Stimulated activated CD8-positive, alpha-beta memory T cell treated with anti-CD3 and anti-CD28 coated beads, Interleukin-15, amount 100 ng/mL, for 4 hours (primary cell): ENCODE measurements at places on chromosomes 4 and X.

DNA sequence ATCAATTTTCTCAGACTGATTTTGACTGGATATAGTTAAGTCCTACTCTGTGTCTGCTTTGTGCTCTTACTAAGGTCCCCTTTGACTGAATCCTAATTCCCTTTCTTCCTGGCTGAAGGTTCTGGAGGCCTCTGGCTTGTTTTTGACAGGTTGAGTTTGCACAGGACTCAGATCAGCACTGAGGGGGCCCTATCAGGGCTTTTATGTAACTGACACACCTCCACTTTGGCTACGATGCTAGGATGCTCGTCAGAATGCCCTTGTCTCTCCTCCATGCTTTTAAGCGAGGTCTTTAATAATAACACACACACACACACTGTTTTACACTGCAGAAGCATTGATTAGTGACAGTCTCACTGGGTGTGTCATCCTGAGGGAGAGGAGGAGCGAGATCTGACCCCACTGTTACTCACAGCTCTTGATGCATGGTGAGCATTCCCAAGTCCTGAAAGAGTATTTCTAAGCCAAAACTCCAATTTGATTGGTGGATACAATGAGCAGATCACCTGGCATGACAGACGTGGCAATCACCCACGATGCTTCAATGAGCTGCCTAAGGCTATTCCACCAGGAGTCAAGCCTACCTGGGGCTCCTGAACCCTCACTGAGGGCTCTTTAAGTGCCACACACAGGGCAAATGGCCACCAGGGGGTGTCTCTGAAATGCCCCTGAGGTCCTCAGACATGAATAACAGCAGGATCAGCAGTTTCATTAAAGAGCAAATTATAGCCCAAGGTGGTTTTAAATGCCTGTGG lies 130.4 kb upstream of the CPEB2 start:
- DNase-seq, result no peak

GRCh38 chr4:186743261-186743660 lies 19.6 kb upstream of the FAT1 start:
- no peak for DNase-seq

DNA sequence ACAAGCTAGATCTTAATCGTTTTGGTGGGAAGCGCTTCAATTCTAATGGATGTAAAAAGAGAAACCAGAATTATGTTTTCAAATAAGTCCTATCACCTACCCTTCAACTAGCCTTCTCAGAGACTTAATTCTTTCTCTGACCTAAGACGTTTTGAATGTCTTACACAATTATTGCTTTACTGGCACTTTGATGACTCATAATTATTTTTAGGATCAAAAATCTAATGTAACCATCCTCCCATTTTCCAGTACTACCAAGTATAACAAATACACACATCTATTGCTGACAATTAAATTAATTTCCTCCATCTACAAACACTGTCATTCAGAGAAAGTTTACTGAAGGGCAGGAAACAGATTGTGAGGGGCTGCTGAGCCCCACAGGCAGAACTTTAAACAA lies 108.6 kb downstream of the PPP3CA start:
- no peak for DNase-seq

DNA sequence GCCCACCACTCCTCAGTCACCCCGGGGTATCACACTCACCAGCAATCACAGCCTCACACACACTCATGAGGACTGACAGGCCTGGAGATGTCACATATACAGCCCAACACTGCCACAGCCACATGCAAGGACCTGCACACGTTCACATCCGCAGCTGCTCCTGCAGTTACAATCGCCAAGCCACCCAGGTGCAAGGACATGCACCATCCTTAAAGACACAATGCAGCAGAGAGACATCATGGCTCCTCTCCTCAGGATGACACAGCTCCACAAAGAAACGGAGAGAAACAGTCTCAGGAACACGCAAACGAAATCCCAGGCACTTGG lies 1.1 kb downstream of the PCSK1N start:
- no peak for DNase-seq

GRCh38 chr4:65834707-65835106 lies 164.4 kb upstream of the EPHA5 start:
- no peak for DNase-seq

DNA sequence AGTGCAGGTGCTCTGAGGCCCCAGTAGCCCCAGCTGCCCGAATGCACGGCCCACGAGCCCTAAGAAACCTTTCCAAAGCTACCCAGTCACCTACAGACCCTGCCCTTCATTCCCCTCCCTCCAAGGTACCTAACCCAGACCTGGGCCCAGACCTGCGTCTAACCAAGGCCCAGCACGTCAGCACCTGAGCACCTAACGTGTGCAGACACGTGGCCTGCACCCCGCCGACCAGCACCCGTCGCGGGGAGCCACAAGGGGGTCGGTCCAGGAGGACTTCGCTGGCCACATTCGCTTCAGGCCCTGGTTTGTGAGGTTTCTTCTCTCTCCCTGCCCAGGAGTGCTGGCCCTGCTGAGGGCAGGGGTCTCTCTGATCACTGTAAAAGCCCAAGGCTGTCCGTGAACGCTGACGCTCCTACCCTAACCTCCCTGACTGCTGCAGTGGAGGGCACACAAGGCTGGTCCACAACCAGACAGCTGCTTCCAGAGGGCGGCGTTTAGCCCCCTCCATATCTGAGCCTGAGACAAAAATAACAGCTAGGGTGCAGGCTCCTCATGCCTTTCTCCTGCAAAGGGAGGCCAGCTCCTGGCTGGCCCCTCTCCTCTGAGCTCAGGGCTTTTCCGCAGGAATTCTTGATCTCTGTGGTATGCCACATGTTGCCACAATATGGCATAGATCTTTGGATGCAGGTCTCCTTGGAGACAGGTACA lies 31.8 kb downstream of the WDR1 start:
- no peak for DNase-seq

DNA sequence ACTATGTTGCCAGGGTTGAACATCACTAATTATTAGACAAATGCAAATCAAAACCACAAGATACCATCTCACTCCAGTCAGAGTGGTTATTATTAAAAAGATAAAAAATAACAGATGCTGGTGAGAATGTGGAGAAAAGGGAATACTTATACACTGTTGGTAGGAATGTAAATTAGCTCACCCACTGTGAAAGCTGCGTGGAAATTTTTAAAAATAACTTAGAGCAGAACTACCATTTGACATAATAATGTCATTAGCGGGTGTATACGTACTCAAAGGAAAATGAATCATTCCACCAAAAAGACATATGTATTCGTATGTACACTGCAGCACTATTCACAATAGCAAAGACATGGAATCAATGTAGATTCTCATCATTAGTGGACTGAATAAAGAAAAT lies 48.6 kb upstream of the UGT2A1 start:
- no peak for DNase-seq

DNA sequence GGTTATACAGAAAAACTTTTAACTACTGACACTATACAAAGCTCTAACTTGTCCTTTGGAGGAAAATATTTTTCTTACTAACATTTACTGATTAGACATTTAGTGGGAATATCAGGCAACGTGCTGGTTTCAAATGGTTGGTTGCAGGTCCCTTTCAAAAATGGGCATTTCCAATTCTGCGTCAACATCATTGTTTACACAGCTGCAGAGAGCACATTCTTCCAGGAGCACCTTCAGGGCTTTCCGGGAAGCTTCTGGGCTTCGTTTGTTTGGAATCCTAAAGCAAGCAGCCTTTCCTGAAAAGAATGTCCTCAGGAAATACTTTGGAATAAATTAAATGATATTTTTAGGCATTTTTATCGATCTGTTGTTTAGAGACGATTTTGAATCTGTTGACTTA lies 289.7 kb downstream of the TRIML1 start:
- DNase-seq, result no peak

- DNase-seq, result no peak
These were observed at the start of gene ALPK1 for GRCh38 chr4:112296949-112297880. ALPK1 (plus strand) TSS chr4:112297369.

DNA sequence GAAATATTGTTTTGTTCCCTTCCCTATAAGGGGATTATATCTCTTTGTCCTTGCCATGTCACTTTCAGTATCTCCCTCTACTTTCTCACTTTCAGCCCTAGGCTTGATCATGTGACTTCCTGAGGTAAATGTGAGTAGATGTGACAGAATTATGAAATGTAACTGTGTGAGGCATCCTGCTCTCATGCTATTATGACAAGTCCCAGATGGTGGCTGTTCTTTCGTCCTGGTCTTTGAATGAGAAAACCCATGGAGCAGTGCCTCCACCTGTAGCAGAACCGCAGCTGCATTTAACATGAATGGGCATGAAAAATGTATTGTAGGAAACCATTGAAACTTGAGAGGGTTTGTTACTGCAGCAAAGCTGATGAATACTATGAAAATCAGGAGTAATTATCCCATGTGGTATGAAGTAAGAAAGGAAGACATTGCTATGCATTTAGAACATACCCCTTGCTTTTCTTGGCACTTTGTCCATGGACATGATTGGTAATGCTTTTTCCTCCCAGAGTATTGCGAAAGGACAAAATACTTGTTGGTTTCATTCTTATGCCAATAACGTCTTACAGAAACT lies 202.2 kb upstream of the GPRIN3 start:
- no peak for DNase-seq

GRCh38 chrX:1529756-1530155 lies 7.2 kb downstream of the P2RY8 start:
- no peak for DNase-seq

- DNase-seq, result no peak
These were observed 202.0 kb downstream of the RRAGB start for GRCh38 chrX:55919367-55920221.

DNA sequence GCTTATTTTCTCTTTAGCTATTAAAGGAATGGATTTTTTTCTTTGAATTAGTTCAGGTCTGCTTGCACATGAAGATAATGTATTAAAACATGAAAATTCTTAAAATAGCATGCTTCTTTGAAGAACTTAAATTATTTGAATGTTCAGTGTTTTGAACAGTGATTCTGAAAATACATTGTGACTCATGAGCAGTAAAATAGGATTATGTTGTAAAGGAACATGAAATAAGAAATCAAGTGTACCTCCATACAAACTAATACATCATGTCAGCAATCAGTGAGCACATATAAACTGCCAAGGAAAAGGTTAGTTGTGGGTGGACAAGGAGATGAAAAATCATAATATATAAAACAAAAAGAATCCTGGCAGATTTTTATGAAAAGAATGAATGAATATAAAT lies 66.1 kb downstream of the SNX25 start:
- DNase-seq, result no peak

GRCh38 chr4:151099976-151100417 lies 569 bp downstream of the RPS3A start:
- DNase-seq, result no peak

- no peak for DNase-seq
These were observed 10.0 kb downstream of the FAM184B start for GRCh38 chr4:17771284-17771908.

DNA sequence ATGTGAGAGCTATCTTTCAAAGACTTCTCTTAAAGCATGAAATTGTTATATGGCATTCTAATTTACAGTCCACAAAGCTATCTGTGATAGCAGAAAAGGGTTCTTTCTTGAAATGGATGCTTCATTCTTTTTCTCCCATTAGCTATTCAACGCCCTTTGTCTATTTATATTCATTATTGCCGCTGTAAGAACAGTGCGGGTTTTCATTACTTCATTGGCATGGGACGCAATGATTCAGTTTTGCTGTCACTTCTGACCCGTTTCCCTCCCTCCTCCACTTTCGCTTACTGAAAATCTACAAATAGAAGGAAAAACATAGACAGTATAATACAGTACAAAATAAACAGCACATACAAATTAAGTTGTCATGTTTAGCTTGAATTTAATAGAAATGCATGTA lies 394.6 kb downstream of the PCDH7 start:
- DNase-seq, result no peak

GRCh38 chr4:144185086-144185485 lies 44.6 kb upstream of the GYPA start:
- DNase-seq, result no peak

DNA sequence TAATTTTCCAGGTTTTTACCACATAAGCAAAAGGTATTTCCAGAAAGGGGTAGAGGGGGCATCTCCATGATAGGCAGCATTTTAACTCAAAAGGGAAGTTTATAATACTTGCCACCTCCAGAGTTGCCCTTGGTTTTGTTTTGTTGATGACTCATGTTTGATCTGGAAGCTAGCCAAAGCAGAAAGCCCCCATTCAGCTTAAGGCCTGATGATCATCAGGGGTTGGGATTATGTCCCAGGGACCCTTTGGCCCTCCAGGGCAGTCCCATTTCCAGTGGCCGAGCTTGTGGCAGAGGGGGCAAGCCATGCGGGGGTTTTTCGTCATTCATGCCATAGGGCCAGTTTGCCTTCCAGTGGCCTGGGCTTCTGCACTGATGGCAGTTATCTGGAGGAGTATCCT lies 143.0 kb upstream of the PLAC1 start:
- DNase-seq, result no peak

DNA sequence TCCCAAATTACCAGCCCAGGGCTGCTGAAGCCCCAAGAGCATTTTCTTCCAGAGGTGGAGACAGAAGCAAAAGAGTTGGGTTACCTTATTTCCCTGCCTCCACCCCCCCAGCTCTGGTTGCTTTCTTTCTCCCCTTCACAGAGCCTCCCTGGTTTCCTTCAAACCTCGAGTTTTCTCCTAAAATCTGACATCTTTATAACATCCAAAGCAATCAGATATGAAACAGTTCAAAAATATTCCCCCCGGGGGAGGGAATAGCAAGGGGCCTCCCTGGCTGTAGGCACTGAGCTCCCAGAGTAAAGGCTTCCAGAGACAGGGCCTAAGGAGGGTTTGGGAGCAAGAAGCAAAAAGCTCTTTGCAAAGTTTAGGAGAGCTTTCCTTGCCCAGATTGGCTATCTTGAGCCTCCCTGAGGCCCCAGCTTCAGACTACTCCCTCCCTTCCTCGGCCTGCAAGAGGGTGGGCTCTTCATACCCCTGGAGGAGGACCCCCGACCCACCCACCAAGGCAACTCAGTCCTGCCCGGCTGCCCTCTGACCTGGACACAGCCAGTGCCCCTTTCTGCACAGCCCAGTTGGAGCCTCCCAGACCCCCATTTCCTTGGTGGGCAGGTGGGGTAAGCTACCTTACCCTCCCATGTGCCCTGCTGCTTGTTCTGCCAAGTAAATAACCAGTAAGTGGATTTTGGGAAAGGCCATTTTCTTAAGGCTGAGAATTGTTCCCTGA lies 7.6 kb downstream of the MAMLD1 start:
- no peak for DNase-seq
